ENCODE measurements at places on chromosomes 7 and 10. TPM values are rescaled to one million over a fixed set of nuclear protein-coding genes. Genes with fewer than 3 reads are reported as not detected.

Gene MLXIPL
- total RNA-seq: 1.4 TPM

Gene CRTAC1
- total RNA-seq: 1.7 TPM

Gene PRPS1L1
- not detected for total RNA-seq

Gene KLF14
- 0.02 TPM for total RNA-seq

Gene ANKRD30A
- total RNA-seq: 0.51 TPM

Gene TMEM130
- 0.42 TPM for total RNA-seq

Gene ADAM22
- 0.26 TPM for total RNA-seq

Gene PRLHR
- total RNA-seq: not detected

Gene PHF14
- total RNA-seq: 22.6 TPM

Gene FKBP9
- total RNA-seq: 109 TPM

Gene ACTR3C
- 0.02 TPM for total RNA-seq

Gene SPDYE2
- total RNA-seq: not detected

Gene METTL27
- total RNA-seq: 10.2 TPM

Gene GOLGA7B
- total RNA-seq: 4.2 TPM

Gene NOS3
- total RNA-seq: 0.44 TPM

Gene PRR15
- total RNA-seq: 5.0 TPM

Gene AQP1
- total RNA-seq: 0.39 TPM

Gene SPAM1
- total RNA-seq: not detected

Gene MALRD1
- total RNA-seq: not detected

Gene HMX2
- not detected for total RNA-seq

Gene LIPN
- total RNA-seq: not detected

Gene AGAP5
- total RNA-seq: 2.4 TPM

Gene MCM10
- total RNA-seq: 23.8 TPM

Gene ACTL6B
- total RNA-seq: not detected

Gene FKBP6
- not detected for total RNA-seq

Gene CH25H
- total RNA-seq: 0.68 TPM

Gene CPA2
- total RNA-seq: 0.15 TPM

Data from A549 treated with dexamethasone at 1 μM for 4 hours (cell line).